Endodermal cell (in vitro differentiated cells): ENCODE measurements at places on chromosomes 5 and 9.
A peak's percentile ranks its signal among the peaks of the same experiment; 100 is the strongest.

DNA sequence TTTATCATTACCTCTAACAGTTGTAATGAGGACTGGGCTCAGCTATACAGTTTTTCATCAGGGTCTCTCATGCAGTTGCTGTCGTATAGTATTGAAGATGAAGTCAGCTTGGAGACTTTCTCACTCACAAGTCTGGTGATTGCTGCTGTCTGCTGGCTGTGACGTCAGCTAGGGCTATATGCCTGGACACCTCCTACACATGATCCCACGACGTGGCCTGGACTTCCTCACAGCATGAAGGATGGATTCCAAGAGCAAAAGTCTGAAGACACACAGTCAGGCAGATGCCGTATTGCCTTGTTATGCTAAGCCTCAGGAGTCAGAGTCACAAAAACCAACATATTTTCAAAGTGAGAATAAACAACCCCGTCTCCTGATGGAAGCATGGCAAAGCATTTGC is 193.3 kb downstream of the LURAP1L start:
- no peak for DNase-seq

GRCh38 chr9:77449240-77450084 is 198.7 kb downstream of the GNA14 start:
- DNase-seq: no peak

DNA sequence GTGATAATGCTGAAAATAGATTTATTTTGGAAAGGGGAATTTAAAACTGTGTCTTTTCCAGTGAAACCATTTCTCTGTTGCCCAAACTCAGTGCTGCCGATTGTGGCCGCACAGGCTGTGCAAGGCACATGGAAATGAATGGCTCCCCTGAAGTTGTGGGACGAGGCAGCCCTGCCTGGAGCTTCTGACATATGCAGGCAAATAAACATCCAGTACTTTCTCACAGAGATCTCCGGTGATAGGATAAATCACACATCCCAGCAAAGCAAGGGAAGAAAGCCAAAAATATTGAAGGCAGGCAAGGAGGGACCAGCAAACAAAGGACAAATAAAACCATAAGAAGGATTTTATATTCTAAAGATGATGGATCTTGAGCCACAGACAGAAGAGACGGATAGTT is 464.5 kb downstream of the MTRR start:
- DNase-seq: no peak

DNA sequence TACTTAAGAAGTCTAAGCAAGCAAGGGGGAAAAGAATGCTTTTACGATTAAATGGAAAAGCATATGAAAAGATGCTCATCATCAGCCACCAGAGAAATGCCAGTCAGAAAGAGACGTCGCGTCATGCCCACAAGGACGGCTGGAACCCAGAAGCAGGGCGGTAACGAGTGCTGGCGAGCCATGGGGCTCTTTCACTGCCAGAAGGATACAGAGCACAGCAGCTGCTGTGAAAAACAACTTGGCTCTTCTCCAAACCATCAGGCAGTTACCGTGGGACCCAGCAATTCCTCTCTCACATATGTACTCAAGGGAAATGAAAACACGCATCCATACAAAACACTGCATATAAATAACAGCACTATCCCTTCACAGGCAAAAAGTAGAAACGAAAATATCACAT is 95.5 kb downstream of the CAMSAP1 start:
- DNase-seq: no peak

DNA sequence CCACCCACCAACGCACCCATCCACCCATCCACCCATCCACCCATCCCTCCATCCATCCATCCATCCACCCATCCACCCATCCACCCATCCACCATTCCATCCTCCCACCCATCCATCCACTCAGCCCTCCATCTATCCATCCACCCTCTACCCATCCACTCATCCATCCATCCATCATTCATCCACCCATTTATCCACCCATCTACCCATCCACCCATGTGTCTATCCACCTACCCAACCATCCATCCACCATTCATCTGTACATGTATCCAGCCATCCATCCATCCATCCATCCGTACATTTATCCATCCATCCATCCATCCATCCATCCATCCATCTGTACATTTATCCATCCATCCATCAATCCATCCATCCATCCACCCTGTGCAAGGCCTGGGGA is 11.1 kb upstream of the VAV2 start:
- DNase-seq: no peak

DNA sequence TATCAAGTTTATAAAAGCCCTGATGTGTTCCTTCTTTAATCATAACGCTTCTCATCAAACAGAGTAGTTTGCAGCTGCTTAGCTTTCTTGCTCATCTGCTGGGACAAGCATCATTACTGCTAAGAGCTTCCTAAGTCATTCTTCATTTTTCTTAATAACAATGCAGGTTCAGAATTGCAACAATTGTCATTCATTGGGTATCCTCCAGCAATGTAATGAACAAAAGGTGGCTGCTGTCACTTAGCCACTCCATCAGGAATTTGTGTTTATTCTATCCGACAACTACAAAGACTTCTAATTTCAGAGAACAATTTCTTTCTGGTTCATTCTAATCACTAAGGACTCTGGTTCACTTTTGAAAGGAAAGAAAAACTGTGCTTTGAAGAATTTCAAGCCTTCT is 836.7 kb upstream of the CDH10 start:
- no peak for DNase-seq

- DNase-seq: no peak
Observed at GRCh38 chr5:149666212-149666852, 63.8 kb upstream of the PPARGC1B start.

GRCh38 chr5:34632807-34633422 is 23.2 kb upstream of the RAI14 start:
- peak; percentile 38 for DNase-seq

DNA sequence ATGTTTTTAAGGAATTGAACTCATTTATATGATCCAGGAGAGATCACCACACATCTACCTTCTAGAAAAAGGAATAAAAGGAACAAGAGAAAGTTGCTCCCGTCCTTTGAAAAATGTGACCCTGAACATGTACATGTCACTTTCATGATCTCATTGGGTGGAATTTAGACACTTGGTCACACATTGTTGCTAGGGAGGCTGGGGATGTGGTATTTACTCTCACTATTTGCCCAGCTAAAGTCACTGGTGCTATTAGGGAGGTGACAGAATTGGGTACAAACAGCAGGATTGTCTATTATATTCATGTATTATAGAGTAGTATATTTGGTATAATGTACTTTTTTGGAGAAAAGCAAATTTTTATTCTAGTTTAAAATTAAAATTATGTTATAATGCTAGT is 2.1 kb upstream of the CDH10 start:
- DNase-seq: no peak

DNA sequence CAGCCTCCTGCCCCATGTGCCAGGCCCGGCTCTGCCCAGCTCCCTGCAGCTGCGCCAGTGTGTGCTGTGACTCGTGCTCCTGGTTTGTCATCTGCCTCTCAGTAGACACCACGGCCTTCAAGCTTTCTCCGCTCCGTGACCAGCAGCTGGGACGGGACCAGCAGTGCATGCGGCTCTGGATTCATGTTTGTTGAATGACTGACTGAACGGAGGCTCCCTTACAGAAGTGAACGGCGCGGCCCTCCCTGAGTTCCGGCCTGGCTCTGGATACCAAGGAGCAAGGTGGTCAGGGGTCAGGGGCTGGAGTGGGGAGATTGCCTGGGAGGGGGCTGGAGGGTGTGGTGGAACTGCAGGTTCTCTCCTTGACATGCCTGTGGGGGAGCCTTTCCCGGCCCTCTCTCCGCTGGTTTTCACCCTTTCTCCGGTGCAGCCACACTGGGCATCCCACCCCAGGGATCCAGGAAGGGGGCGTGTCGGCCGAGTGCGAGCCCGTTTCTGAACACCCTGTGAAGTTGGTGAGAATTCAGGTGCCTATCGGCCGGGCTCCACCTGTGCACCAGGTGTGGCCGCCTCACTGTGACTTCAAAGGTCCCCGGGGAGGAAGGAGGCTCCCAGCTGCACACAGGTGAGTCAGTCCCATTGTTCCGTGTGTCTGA is 11.1 kb upstream of the CEP72 start:
- DNase-seq: peak; percentile 20

DNA sequence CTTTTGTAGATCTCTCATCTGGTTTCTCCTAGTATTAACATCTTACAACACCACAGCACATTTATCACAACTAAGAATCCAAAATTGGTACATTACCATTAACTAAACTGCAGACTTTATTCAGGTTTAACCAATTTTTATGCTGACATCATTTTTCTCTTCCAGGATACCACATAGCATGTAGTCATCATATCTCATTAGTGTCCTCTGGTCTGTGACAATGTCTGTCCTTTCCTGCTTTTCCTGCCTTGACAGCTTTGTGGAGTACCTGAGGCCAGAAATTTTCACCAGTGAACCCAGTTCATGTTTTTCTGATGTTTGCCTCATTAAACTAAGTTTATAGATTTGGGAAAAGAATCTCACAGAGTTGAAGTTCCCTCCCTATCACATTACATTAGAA is 294.7 kb upstream of the TNC start:
- DNase-seq: no peak

DNA sequence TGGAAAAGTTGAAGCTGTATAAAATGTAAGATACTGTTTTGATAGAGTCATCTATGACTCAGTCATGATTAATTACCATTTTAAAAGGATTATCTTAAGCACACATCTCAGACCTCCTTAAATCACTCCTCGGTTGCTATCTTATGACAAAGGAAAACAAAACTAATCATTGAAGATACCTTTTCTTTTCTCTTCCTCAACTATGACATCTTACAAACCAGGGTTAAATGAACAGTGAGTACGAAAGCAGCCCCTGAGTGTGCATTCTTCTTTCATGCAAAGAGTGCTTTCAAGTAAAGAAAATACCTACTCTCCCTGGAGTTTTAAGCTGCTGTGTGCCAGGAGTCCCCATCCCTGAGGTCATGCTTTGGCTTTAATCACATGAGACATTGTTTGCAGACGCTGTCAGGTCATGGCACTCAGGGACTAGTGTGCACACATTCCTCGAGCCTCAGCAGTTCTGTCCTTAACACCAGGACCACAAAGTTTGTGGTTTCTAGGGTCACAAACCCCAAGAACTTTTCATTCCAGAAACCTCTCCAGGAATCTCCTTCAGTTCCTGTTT is 86.7 kb upstream of the ICE1 start:
- peak; percentile 38 for DNase-seq
